ENCODE measurements at places on chromosomes 6 and 20.

GRCh38 chr6:98547634-98548033, 286.7 kb upstream of the POU3F2 start:
- DNase-seq = no peak

DNA sequence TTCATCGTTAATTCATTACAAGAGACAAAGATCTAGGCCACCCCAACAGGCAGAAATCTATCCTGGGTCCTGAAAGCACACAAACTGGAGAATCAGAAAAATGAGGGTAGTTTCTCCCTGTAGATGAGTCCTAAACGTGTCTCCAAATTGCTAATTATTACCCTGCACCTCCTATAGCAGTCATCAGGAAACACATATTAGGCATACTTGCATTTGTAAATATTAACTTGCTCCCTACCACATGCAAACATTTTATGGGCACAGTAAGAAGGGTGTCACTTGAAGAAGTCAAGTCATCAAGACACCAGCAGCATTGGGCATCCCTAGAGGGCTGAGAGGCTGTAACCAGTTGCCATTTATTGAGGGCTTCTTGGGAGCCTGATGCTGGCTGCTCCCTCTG, 17.9 kb upstream of the SIRPB1 start:
- no peak for DNase-seq

DNA sequence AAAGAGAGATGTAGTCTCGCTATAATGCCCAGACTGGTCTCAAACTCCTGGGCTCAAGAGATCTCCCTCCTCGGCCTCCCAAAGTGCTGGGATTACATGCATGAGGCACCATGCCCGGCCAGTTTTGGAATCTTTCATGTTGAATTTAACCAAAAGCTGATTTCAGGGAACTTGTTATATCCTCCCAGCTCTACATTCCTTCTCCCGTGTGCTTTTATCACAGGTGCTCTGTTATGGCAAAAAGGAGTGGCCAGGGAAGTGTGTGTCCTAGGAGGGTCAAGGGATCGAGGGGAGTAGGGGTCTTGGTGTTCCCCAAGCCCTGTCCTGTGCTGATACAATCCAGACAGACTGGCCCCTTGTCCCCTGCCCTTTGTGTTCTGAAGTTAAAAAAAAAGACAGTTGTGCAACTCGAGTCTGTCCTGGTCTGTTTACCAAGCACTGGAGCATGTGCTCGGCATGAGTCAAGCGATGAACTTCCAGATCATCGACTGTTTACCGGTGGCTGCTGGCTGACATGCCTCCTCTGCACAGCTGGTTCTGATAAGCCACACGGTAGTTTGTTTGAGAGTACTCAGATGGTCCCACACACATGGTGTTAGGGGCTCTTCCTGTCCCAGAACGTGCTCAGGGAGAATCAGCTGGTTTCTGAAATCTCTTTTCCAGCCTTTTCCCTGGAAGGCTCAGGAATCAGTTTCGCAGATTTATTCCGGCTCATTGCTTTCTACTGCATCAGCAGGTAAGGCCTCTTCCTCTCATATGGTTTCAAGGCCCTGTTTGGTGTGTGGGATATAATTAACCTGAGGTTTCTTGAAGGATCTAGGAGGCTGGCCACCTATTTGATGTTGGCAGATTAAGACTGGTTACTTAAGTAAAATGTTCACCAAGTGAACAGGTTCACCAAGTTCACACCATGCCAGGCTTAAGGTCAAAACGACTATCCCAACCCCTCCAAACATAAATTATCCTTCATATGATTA, 52.6 kb upstream of the NAA20 start:
- DNase-seq = no peak

GRCh38 chr6:165986914-165987482, 180.7 kb downstream of the TBXT start:
- no peak for DNase-seq

DNA sequence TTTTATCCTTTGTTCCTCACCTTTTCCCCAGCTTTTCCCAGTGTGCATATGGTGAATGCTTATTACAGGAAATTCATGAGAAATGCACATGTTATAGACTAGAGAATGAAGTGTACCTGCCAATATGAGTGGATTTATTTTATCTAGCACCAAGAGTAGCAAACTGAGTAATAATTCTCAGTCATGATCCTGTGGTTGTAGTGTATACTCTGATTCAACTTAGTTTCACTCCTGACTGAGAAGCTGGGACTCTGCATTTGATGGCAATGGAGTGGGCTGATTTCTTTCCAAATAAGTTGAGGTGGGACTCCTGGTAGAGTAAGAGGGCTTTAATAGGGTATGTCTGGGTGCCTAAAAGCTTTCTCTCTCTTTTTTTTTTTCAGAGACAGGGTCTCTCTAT, 4.0 kb downstream of the ABT1 start:
- no peak for DNase-seq

GRCh38 chr20:32534661-32535240, 50.4 kb downstream of the NOL4L start:
- DNase-seq = no peak

- no peak for DNase-seq
Measured at GRCh38 chr6:122214605-122215318, 184.7 kb upstream of the HSF2 start.
